Stimulated activated CD4-positive, alpha-beta T cell treated with anti-CD3 and anti-CD28 coated beads, TNF-alpha, amount 100 ng/mL, for 1 hour (primary cell): ENCODE measurements at places on chromosomes 4 and X.

DNA sequence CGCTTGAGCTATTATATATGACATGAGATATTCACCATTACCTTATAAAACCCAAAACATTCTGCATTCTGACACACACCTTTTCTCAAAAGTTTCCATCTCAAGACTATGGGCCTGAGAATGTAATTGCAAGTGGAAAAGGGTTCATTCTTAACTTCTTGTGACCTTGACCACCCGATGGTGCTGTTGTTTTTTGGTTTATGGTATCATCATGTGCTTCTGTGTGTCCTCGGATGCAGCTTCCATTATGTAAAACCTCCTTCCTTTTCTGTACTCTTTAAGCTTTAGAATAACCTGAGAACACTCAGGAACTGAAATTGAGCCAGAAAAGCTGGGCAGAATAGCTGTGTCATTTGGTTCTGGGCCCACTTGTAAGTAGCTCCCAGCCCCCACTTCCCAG lies 16.2 kb upstream of the PUDP start:
- DNase-seq: no peak

GRCh38 chr4:86294883-86295282 lies 65.0 kb downstream of the MAPK10 start:
- no peak for DNase-seq

- DNase-seq: no peak
These were observed 18.5 kb downstream of the TENM3 start for GRCh38 chr4:182261651-182262223.

DNA sequence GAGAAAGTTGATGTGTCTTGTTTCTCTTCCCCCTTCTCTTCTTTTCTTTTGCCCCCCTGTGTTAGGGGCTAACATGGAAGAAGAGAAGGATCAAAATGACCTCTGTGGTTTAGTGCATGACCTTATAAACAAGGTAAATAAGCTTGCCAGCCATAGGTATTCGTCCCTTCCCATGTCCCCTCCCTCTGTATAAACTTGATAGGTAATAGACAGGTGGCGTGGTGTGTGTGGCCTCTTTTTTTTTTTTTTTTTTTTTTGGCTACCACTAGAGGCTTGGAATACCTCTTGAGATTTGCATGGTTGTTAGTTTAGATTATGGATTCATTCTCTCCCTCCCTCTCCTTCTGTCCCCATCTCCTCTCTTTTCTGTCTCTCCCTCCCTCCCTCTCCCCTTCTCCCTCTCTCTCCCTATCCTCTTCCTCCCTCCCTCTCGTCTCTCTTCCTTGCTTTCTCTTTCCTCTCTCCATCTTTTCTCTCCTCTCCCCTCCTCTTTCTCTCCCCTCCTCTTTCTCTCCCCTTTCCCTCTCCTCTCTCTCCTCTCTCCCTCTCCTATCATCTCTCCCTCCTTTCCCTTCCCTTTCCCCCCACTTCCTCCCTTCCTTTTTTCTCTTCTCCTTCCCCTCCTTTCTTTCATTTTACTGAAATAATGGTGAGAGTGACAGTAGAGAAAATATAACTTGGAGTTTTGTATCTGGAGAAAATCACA lies 134.4 kb downstream of the AFF1 start:
- no peak for DNase-seq

DNA sequence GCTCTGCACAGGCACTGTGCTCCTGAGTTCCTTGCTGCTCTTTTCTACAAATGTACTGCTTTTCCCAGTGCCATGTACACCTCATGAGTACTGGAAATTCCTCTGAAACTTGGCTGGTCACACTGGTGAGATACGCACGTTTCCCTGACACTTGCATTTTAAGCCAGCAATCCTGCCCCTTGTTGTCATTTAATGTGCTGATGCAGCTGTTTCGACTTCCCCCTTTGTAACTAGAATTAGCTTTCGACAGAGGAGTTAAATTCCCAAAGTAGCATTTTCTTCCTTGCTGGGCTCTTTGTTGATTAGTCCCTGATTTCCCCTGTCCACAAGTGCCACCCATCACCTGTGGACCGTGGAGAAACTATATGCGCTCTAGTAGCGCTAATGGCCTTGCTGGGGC lies 77.5 kb downstream of the IQCM start:
- DNase-seq: no peak

DNA sequence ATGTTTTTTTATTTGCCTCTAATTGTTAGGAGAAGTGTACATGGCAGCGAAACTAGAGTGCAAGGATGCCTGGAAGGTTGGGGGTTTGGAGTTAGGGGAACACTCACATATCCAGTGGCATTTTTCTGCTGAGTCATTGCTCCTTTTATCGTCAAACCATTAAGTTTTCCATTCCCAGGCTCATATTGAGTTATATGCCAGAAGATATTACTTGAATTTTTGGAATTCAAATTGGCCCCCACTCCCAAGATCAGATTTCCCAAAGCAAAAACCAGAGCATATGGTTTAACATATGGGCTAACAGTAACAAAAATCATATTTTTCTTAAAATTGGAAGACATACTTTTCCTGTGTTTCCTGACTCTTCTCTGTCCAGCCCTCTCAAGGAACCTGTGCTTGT lies 152.7 kb downstream of the FSTL5 start:
- no peak for DNase-seq

DNA sequence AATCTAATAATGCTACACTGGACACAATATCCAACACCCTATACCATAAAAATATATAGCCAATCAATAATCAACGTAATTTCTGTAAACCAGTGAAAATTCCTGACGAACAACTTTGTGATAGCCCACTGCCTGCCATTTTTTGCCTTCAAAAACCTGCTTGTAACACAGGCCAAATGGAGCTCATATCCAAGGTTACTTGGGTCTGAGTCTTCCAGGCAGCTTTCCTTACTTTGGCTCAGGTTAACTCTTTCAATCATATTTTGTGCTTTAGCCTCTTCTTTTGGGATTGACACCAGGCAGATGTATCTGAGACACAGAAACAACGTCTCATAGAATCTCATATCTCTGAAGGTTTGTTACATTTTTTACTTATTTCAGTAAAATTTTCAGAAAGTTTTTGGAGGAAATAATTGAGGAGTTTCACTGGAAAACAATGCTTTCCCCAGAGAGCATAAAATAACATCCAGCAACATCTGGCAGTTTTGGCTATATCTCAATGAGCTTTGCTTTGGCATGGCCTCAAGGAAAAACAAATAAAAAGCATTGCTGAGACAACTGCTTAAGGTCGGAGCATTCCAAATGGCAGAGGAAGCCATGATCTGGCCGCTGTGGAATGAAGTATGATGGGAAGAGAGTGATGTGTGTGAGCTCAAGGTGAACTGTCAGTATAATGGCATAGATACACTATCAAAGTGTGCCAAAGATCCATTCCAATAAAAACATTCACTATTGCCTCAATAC lies 162.9 kb upstream of the SPIN4 start:
- no peak for DNase-seq

GRCh38 chrX:23667239-23668177 lies at the start of gene PRDX4:
PRDX4 (plus strand) TSS chrX:23667493; CDS start chrX:23667571, 78 bp downstream.
- peak; percentile 62 for DNase-seq

- DNase-seq: no peak
These were observed 175.0 kb downstream of the NSUN7 start for GRCh38 chr4:40924793-40925117.

GRCh38 chr4:188374871-188375270 lies 235.6 kb downstream of the TRIML1 start:
- DNase-seq: no peak

GRCh38 chr4:24801136-24801855 lies 5.9 kb downstream of the SOD3 start:
- DNase-seq: no peak

GRCh38 chrX:67607466-67607865 lies 63.6 kb downstream of the AR start:
- no peak for DNase-seq

DNA sequence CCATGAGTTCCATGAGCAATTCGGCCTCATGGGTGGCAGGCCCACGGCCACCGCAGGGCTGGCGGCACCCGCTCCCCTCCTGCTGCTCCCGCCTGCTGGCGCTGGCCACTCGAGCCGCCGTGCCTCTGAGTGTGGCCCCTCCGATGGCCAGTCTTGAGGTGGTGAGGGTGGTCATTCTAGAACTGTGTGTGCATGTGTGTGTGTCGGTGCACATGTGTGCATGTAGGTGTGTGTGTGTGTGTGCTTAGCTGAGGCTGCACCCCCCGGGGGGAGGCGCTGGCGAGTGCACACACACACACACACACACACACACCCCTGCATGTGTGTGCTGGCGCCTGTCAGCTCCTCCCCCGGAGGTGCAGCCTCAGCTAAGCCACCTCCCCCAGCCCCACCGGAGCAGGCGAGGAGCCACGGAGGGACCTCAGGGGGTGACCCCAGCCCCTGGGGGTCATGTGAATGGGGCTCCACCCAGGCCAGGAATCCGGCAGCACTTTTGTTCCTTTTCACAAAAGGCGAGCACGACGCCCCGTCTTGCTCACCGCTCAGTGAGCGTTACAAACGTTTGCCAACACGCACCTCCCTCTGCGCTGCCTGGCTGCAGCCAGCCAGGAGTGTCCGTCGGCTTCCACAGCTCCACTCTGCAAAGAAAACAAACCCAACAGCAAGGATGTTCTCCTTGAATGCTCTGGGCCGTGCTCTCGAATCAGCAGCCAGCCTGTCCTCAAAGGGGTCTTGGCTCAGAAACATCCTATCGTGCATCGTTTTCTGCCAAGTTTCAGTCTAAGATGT lies 29.9 kb downstream of the FGFRL1 start:
- no peak for DNase-seq

GRCh38 chrX:21843179-21843578 lies 3.8 kb downstream of the MBTPS2 start:
- DNase-seq: no peak

DNA sequence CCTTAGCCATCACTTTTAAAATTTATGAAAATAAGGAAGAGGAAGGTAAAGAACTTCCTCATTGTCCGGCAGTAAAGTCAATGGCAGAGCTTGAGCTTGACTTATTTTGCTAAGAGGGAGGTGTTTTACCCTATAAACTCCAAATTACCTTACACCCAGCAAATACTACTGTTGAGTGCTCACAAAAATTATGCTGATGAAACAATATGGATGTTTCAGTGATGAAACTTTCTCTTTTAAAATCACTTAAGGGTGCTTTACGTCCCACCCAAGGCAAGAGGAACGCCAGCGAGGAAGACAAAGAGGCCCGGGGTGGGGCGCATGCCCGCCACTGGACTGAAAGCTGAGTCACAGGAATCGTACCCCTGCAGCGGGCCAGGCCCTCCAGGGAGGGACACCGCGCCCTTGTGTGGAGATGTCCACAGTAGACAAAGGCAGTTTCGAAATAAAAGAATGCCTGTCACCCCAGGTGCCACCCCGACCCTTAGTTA lies 560 bp upstream of the TMSB4X start:
- no peak for DNase-seq

DNA sequence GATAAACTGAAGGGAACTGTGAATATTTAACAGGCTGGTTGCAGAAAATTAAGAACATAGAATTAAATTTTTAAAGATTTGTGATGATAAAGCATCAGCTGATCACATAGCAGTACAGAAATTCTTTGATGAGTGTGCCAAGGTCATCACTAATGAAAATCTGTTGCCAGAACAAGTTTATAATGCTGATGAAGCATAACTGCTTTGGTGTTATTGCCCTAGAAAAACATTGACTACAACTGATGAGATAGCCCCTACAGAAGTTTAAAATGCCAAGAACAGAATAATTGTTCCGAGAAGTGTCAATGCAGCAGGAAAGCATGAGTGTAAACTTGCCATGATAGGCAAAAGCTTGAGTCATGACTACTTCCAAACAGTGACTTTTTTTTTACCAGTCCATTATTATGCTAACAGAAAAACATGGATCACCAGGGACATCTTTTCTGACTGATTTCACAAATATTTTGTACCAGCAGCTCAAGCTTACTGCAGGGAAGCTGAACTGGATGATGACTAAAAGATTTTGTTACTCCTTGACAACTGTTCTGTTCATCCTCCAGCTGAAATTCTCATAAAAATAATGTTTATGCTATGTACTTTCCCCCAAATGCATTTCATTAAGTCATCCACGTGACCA lies 1136.6 kb downstream of the FAT4 start:
- DNase-seq: no peak

- DNase-seq: no peak
These were observed 28.7 kb downstream of the RAPGEF2 start for GRCh38 chr4:159131564-159131963.

- no peak for DNase-seq
These were observed 76.7 kb downstream of the NLGN4X start for GRCh38 chrX:6151971-6152370.

- DNase-seq: no peak
These were observed 157.1 kb downstream of the AMELX start for GRCh38 chrX:11450354-11450753.

DNA sequence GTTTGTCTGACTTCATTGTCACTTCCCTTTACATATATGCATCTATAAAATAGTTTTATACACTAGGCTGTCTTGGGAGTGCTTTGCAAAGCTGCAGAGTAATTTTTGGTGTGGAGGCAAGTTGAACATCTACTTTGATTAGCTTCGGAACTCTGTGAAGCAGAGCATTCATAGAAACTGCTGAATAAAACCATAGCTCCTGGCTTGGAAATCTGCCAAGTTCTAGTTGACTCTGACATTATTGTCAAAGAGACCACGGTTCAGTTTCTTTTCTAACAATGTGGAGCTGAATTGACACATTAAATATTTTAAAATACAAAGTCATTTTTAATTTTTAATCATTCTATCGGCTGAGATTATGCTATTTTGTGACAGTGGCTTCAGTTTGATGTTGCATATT lies 335.0 kb downstream of the BMPR1B start:
- no peak for DNase-seq

- DNase-seq: no peak
These were observed 30.1 kb downstream of the TEX13A start for GRCh38 chrX:105190252-105190853.

DNA sequence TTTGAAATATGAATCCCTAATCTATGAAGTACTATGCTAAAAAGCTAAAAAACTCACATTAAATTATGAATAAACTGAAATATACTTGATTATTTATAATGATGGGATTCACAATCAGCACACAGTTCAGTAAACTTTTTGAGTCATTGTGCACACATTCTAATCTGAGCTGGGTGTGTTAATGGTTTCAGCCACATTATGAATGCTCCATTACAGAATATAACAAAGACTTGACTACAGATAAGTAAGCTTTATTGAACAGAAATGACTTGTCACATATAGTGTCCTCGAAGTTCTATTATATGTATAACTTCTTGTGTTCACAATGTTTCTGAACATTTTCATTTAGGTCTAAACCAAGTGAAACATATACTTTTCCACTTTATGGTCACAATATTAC lies 1649.9 kb upstream of the IGFBP7 start:
- DNase-seq: no peak

DNA sequence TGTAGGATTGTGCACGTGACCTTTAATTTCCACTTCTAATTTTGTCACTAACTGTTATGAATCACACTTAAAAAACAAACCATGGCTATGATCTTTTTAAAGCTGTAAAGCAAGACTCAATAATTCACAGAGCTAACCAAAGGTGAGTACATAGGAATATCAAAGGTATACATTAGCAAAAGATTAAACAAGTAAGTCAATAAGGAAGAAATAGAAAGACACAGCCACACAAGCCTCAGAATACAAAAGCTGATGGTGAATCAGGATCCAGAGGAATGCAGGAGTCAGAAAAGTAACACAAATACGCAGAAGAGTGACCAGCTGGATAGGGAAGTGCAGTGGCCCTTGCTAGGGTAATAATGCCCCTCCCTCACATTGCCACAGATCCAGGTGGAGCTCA lies 943.6 kb downstream of the DMD start:
- DNase-seq: no peak

- no peak for DNase-seq
These were observed 144.1 kb downstream of the FRYL start for GRCh38 chr4:48635980-48636379.

- no peak for DNase-seq
These were observed 11.7 kb upstream of the PTTG2 start for GRCh38 chr4:37948542-37948941.
